GM04504 (cell line): ENCODE measurements at places on chromosomes 6 and 20.

GRCh38 chr6:107331409-107332386 lies 127.7 kb downstream of the PDSS2 start:
- DNase-seq: no peak

DNA sequence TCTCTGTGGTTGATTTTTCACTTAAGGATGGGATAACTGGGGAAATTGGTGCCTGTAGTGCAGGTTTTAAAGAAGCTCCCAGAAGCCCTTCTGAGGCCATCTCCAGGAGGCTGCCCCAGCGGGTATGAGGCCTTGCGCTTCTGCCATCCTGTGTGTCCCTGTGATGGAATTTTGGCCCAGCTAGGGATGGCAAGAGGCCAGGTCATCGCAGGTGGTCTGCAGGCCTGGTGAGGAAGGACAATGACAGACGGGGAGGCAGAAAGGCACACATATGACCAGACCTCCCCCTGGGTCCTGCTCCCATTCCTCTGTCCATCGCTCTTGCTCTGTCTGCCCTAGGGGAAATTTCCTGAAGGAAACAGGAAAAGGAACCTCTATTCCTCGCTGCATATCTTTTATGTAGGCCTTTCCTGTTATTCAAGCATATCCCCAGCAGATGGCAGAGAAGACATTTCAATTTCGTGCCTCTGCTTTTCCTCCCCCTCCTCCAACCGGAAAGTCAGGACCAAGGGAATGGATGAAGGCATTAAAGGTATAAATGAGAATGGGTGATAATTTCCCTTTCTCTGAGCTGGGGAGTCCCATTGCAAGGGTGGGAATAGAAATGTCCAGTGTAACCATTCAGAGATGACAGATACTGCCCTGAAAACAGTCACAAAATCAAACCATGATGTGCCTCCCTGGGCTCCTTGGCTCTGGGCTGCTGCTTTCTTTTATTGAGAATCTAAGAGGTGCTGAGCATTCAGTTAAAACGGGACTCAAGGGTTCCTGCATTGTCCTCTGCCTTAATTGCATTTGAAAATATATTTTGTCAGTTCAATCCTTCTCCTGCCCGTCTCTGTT lies 17.6 kb upstream of the HLA-F start:
- DNase-seq: peak; percentile 34

DNA sequence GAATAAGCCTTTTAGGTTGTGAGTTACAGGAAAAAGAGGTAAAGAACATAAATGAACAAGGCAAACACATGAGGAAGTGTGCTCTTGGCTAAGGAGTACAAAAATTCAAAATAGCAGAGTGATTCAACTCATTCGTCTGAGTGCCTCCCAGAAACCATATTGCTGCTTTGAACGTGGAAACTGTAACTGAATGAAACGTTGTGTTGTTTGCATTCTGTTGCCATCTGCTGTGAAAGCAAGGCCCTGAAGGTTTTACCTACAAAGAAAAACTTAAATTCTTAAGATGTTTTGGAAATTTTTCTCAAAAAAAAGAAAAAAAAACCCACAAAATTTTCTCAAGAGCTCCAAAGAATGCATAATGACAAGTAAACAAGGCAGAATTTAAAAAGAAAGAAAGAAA lies 375.4 kb upstream of the HS3ST5 start:
- DNase-seq: no peak

GRCh38 chr20:62874964-62875344 lies 13.3 kb upstream of the TCFL5 start:
- DNase-seq: no peak

DNA sequence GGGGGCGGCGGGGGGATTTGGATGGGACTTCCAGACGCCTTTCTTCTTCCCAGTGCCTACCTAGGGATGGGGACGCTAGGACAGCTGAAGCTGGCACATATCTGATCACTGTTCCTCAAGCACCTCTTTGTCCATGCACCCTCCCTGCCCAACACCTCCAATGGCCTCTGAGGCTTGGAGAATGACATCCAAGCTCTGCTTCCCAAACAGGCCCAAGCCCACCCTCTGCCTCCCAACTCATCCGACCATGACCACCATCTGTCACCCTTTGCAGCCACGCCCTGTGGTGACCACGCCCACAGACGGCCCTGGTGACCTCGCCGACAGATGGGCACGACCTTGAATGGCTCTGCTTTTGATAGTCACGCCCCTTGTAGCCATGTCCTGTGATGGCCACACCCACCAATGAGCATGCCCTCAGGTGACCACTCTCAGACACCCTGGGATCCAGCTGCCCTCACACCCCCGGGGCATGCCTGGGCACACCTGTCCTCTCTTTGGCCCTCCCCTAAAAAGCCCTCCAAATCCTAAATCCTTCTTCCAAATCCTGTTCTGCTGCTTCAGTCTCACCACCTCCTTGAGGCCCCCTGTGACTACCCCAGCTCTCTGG lies 51.0 kb downstream of the SSR1 start:
- DNase-seq: no peak

GRCh38 chr6:134034478-134034877 lies 17.9 kb downstream of the SLC2A12 start:
- DNase-seq: no peak

DNA sequence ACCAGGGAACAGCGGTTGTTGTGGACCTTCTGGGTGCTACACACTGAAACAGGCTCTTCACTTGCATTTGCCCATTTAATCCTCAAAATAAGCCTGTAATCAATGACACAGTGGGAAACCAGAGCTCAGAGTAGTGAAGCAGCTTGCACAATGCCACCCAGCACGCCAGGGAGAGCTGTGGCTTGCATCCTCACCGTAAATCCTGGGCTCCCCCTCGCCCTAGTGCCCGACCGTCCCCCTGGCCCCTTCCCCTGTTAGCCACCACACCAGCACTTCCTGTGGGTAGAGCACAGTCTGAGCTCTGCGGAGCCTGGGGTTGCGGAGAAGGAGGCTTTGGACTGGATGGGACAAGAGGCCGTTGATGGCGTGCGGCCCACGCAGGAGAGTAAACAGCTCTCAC lies 14.5 kb downstream of the VSTM2L start:
- no peak for DNase-seq

- DNase-seq: no peak
Observed at GRCh38 chr6:139235661-139236060, 56.1 kb downstream of the TXLNB start.

DNA sequence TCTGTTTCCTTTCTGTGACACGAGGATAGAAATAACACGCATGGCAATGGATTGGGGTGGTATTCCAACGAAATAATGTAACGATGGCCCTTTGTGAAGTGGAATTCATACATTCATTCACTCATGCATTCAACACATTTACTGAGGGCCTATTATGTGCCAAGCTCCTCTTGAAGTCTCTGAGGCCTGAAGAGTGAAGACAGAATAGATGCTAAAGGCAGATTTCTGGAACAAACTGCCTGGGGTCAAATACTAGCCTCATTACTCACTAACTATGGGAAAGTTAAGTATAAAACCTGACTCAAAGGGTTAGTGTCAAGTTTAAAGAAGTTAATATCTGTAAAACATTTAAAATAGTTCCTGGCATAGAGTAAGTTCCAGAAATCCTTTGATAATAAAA lies 279.6 kb upstream of the SULF2 start:
- DNase-seq: no peak
